Activated T-cell treated with anti-CD3 and anti-CD28 coated beads, Interleukin-2, amount 50 U/mL, for 72 hours (primary cell): ENCODE measurements at places on chromosomes 1 and 21. TPM values are rescaled to one million over a fixed set of nuclear protein-coding genes. Genes with fewer than 3 reads are reported as not detected.

Gene AUNIP
- total RNA-seq: 9.9 TPM

Gene CSF3R
- total RNA-seq: 0.79 TPM

Gene MATN1
- total RNA-seq: 1.0 TPM

Gene LCE1E
- not detected for total RNA-seq

Gene OR2L5
- total RNA-seq: 0.16 TPM

Gene OR2T35
- not detected for total RNA-seq

Gene SPATA6
- 3.4 TPM for total RNA-seq

Gene CDKN2C
- total RNA-seq: 11.2 TPM

Gene FCRL5
- total RNA-seq: not detected
